ENCODE measurements at places on chromosomes 16 and 17. TPM values are rescaled to one million over a fixed set of nuclear protein-coding genes. Genes with fewer than 3 reads are reported as not detected.

ASIC2 gene
- 0.07 TPM for total RNA-seq

KIF2B gene
- not detected for total RNA-seq

PRSS8 gene
- total RNA-seq: 54.2 TPM

GINS2 gene
- total RNA-seq: 28.4 TPM

CLEC19A gene
- total RNA-seq: not detected

PLD6 gene
- total RNA-seq: 2.2 TPM

KLHL10 gene
- not detected for total RNA-seq

TEDC2 gene
- 17.7 TPM for total RNA-seq

MYL4 gene
- total RNA-seq: not detected

CCNF gene
- 35.7 TPM for total RNA-seq

KRT16 gene
- 208 TPM for total RNA-seq

RND2 gene
- 0.14 TPM for total RNA-seq

OR3A3 gene
- total RNA-seq: not detected

TUBB3 gene
- 60.8 TPM for total RNA-seq

CES1 gene
- total RNA-seq: 0.10 TPM

Measured in foreskin keratinocyte (primary cell).